PC-9 (cell line): ENCODE measurements at places on chromosomes 7 and 10.

GRCh38 chr7:122203814-122204213, 59.8 kb upstream of the AASS start:
- no peak for DNase-seq

DNA sequence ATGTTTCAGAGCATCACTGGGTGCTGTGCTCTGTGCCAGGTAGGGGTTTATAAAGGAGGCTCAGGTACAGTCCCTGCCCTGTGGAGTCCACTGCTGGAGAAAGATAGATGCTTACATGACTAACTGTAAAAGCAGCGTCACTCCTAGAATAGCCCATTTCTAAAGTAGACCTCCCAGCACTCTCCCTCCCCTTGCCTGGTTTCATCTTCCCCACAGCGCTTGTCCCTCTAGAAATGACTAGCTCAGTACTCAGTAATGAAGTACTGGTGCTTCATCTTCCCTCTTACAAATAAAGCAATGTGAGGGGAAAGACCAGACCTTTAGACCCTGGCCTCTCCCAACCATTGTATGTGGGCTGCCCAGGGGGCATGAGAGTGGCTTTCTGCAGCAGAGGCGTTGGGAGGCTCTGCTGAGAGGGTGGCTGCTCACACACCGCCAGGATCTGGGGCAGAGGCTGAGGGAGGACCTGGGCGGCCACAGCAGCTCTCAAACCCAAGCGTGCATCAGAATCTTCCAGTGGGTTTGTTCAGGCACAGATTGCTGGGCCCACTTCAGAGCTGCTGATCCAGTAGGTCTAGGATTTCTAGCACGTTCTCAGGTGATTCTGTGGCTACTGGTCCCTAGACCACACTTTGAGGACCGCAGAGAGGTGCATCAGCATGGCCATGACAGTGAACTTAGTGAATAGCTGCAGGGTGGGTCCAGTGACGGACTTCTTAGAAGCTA, 110.3 kb upstream of the ANLN start:
- DNase-seq, result peak; percentile 31

- no peak for DNase-seq
Measured at GRCh38 chr10:82813856-82814255, 938.9 kb downstream of the NRG3 start.

GRCh38 chr7:124956160-124956559, 26.5 kb upstream of the POT1 start:
- DNase-seq, result no peak

GRCh38 chr10:23217471-23217870, 25.4 kb downstream of the PTF1A start:
- no peak for DNase-seq

DNA sequence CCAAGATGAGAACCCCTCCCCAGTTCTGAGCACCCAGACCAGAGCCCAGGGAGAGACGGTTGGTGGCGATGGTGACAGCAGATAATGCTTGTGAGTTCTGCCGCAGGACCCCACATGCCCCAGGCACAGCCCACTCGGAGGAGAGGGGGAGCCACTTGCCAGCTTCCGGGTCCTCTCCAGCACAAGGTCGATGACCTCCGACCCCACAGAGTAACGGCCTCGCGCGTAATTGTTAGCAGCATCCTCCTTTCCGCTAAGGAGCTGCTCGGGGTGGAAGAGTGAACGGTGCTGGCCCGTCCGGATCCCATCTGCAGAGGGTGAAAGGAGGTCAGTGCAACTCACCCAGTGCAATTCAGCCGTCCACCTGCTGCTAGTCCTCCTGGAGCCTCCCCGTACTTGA, 9.5 kb downstream of the TUBAL3 start:
- DNase-seq, result no peak
